ENCODE measurements at places on chromosomes 11 and 22. TPM values are rescaled to one million over a fixed set of nuclear protein-coding genes. Genes with fewer than 3 reads are reported as not detected.

COA4 gene
- 53.1 TPM for total RNA-seq

OR52I2 gene
- total RNA-seq: not detected

- peak; percentile 96 for DNase-seq
- no peaks in the 10 kb centered on the region for H3K27me3 ChIP-seq
- peak within 1 kb of the TSS; percentile 94 for H3K4me3 ChIP-seq
Observed at GRCh38 chr22:20916916-20917810, at the start of gene CRKL. Gene CRKL (plus strand): TSS chr22:20917407. CDS start chr22:20917935, 528 bp downstream.

DNA sequence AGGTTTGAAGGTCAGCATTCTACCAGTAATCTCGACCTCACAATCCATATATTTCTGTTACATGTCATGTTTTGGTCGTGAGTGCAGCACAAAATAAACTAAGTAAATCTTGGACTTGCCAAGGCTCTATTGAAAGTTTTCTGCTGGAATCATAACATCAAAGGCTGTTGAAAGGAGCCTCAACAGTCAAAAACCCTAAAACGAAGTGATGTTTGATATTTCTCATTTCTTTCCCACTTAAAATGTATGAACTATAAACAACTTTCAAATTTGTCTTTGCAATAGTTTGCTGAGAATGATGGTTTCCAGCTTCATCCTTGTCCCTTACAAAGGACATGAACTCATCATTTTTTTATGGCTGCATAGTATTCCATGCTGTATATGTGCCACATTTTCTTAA is 1118.5 kb downstream of the LRRC4C start:
- H3K4me1 ChIP-seq: no peaks in the 10 kb centered on the region
- no peak overlapping the region for H3K4me3 ChIP-seq
- DNase-seq: no peak

DNA sequence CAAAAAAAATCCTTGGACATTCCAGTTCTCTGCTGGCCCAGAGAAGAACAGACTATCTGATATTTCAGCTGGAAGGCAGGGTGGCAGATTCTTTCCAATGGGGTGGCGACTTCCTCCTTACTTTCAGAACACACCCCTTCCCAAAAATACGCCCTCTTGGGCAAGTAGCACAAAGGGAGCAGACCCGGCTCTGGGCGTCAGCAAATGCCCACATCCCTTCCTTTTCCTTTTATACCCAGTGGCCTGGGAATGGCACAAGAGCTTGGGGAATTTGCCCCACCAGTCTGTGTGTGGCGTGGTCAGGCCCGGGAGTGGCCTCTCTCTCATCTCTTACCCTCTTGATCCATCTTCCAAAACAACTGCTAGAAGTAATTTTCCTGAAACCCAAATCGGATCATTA is 33.0 kb upstream of the NUP160 start:
- H3K4me1 ChIP-seq: no peaks in the 10 kb centered on the region
- no peak overlapping the region for H3K4me3 ChIP-seq
- no peaks in the 10 kb centered on the region for H3K36me3 ChIP-seq
- DNase-seq: peak; percentile 22
- H3K27ac ChIP-seq: no peak overlapping the region
- H3K27me3 ChIP-seq: peaks cover 21% of the 10 kb centered on the region

GRCh38 chr11:100863080-100863581 is 176.0 kb downstream of the ARHGAP42 start:
- H3K4me3 ChIP-seq: no peak overlapping the region
- no peaks in the 10 kb centered on the region for H3K36me3 ChIP-seq

- H3K4me3 ChIP-seq: no peak overlapping the region
- H3K27ac ChIP-seq: peak overlapping the region; percentile 85
- DNase-seq: no peak
- peaks cover 78% of the 10 kb centered on the region for H3K4me1 ChIP-seq
- H3K36me3 ChIP-seq: no peaks in the 10 kb centered on the region
Observed at GRCh38 chr11:57205041-57205641, 23.4 kb downstream of the LRRC55 start.

GRCh38 chr11:83093634-83094033 is 21.9 kb upstream of the RAB30 start:
- no peaks in the 10 kb centered on the region for H3K36me3 ChIP-seq
- no peak overlapping the region for H3K27ac ChIP-seq
- no peaks in the 10 kb centered on the region for H3K27me3 ChIP-seq
- peaks cover 5% of the 10 kb centered on the region for H3K4me1 ChIP-seq
- DNase-seq: no peak
- no peak overlapping the region for H3K4me3 ChIP-seq

DNA sequence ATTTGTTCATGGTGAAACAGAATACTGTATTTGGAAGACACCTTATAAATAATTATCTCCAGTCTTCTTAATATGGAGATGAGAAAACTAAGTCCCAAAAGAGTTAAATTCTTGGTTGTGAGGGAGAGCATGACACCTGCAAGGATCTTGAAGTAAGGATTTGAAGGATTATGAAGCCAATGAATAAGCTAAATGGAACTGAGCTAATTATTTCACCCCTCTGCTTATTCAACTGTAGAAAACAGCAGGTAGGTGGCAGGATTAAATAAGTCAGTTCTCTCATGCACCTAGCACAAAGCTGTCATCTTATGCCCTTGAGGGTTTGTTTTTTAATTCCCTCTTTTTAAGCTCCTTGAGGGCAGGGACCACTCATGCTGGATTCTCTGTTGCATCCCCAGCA is 457.3 kb downstream of the ETS1 start:
- no peak overlapping the region for H3K4me3 ChIP-seq
- H3K4me1 ChIP-seq: peaks cover 5% of the 10 kb centered on the region
- H3K27ac ChIP-seq: no peak overlapping the region
- H3K36me3 ChIP-seq: no peaks in the 10 kb centered on the region
- H3K27me3 ChIP-seq: no peaks in the 10 kb centered on the region

DNA sequence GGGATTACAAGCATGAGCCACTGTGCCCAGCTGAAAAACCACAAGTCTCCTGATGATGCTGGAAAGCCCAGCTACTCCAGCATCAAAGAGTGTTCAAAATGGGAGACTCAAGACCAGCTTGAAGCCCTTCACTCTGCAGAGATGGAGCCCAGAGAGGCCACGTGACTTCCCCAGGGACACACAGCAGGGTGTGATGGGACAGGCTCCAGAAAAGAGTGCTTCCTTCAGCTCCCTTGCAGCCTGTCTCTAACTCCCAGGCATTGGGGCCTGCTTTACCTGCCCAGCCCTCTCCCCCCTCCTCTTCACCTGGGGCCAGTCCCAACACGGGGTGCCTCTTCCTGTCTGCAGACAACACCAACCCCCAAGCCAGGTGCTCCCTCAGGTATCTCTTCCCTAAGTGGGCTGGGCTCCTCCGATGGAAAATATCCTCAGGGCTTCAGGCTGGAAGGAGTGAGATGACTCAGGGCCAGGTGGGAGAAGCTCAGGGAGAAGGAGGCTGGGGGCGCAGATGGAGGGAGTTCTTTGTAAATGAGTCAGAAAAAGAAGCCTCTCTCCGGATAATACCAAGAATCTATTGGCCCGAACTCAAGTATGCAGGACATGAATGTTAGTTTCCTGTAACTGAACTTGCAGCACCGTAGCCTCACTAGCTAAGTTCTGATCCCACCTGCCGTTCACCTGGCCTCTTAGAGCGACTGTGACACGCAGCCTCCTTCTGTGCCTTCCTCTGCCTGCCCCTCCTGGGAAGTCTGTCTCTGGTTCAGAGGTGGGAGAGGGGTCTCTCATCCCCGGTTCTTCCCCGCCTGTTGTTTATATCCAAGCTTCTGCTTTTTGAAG is 326.6 kb downstream of the MN1 start:
- peaks cover 53% of the 10 kb centered on the region for H3K27me3 ChIP-seq
- no peak overlapping the region for H3K4me3 ChIP-seq
- DNase-seq: no peak
- H3K36me3 ChIP-seq: no peaks in the 10 kb centered on the region
